RWPE2 (cell line): ENCODE measurements at places on chromosomes 12 and 14.

DNA sequence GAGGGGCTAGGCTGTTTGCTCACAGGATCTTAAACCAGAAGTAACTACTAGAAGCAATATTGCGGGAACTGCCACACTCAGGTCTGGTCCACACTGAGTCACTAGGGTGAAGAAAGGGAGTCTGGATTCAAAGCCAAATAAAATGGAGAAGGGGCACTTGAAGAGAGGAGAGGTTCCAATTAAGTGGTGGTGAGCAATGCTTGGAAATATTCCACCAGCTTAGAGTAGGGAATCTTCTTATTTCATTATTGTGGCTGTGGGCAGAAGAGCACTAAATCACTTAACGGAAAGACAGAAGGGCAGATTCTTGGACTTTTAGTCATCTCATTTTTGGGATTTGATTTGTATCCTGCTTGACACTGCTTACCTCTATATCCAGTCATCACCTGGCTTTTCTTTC, 48.6 kb upstream of the PPP1R12A start:
- no peak for DNase-seq
- H3K36me3 ChIP-seq: no peaks in the 10 kb centered on the region
- H3K27ac ChIP-seq: peak overlapping the region; percentile 95
- no peaks in the 10 kb centered on the region for H3K27me3 ChIP-seq
- no peak overlapping the region for H3K4me3 ChIP-seq
- peaks cover 16% of the 10 kb centered on the region for H3K4me1 ChIP-seq

- no peaks in the 10 kb centered on the region for H3K4me1 ChIP-seq
- no peaks in the 10 kb centered on the region for H3K27me3 ChIP-seq
- no peak overlapping the region for H3K4me3 ChIP-seq
Measured at GRCh38 chr12:20259786-20260185, 108.6 kb upstream of the PDE3A start.

GRCh38 chr12:124694250-124694649, 126.8 kb upstream of the NCOR2 start:
- H3K36me3 ChIP-seq: no peaks in the 10 kb centered on the region
- H3K4me3 ChIP-seq: no peak overlapping the region
- H3K4me1 ChIP-seq: no peaks in the 10 kb centered on the region
- DNase-seq: no peak
- H3K27ac ChIP-seq: peak overlapping the region; percentile 30

- DNase-seq: no peak
- H3K27ac ChIP-seq: no peak overlapping the region
- H3K27me3 ChIP-seq: no peaks in the 10 kb centered on the region
- H3K4me3 ChIP-seq: no peak overlapping the region
- no peaks in the 10 kb centered on the region for H3K4me1 ChIP-seq
Measured at GRCh38 chr12:28202374-28203130, 12.3 kb downstream of the CCDC91 start.

GRCh38 chr14:100824901-100825712, 811 bp upstream of the MEG3 start:
- no peaks in the 10 kb centered on the region for H3K27me3 ChIP-seq
- H3K36me3 ChIP-seq: peaks cover 13% of the 10 kb centered on the region
- no peak for DNase-seq
- H3K4me1 ChIP-seq: peaks cover 4% of the 10 kb centered on the region
- H3K27ac ChIP-seq: no peak overlapping the region

DNA sequence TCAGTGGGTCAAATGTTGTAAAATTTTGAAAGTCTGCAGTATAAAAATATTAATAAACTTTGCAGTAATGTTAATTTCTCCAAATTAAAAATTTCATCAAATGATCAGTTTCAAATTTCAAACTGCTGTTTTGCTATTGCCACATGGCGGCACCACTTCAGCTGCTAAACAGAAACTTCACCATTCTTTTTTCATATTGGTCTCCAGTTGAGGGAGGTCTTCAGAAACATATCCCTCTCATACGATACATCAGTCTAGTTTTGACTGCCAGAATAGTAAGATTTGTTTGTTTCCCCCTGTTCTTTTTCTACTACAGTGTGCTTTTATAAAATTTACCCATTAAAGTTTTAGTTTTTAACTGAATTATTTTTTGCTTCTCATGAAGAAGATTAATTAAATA, 4.2 kb upstream of the TRHDE start:
- H3K4me3 ChIP-seq: no peak overlapping the region
- no peaks in the 10 kb centered on the region for H3K4me1 ChIP-seq
- no peaks in the 10 kb centered on the region for H3K36me3 ChIP-seq
- DNase-seq: no peak

GRCh38 chr12:53004178-53004577, 2.1 kb upstream of the EIF4B start:
- peak overlapping the region; percentile 91 for H3K27ac ChIP-seq
- no peak for DNase-seq
- H3K4me1 ChIP-seq: peaks cover 25% of the 10 kb centered on the region
- peaks cover 17% of the 10 kb centered on the region for H3K36me3 ChIP-seq
- no peak overlapping the region for H3K4me3 ChIP-seq
- no peaks in the 10 kb centered on the region for H3K27me3 ChIP-seq

GRCh38 chr12:22310275-22310674, 24.2 kb downstream of the ST8SIA1 start:
- H3K36me3 ChIP-seq: no peaks in the 10 kb centered on the region
- no peaks in the 10 kb centered on the region for H3K27me3 ChIP-seq
- peaks cover 4% of the 10 kb centered on the region for H3K4me1 ChIP-seq
